ENCODE measurements at places on chromosomes 16 and 17.

GRCh38 chr16:6446370-6446769 is 886.3 kb upstream of the RBFOX1 start:
- DNase-seq: no peak

DNA sequence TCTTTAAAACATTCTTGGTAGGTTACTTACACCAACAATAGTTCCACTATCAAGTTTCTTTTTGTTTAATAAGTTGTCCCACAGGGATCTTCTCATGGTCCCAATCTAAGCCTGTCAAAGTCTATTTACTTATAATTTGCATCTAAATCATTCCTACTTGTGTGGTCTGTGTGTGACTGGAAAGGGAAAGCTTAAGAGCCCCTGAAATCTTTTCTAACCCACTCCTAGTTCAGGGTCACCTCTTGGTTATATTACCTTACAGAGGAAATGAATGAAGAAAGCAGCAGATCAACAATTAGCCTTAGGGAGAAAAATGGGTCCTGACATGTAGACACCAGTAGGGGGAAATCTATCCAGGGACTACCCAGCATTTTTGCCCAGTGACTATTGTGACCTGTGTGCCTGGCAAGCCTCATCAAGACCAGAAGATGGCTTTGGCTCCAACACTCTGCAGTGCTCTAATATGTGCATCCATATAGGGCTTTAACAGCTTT is 110.4 kb upstream of the HAS3 start:
- no peak for DNase-seq

- DNase-seq: no peak
Observed at GRCh38 chr17:41267711-41268110, 2.5 kb downstream of the KRTAP9-6 start.

DNA sequence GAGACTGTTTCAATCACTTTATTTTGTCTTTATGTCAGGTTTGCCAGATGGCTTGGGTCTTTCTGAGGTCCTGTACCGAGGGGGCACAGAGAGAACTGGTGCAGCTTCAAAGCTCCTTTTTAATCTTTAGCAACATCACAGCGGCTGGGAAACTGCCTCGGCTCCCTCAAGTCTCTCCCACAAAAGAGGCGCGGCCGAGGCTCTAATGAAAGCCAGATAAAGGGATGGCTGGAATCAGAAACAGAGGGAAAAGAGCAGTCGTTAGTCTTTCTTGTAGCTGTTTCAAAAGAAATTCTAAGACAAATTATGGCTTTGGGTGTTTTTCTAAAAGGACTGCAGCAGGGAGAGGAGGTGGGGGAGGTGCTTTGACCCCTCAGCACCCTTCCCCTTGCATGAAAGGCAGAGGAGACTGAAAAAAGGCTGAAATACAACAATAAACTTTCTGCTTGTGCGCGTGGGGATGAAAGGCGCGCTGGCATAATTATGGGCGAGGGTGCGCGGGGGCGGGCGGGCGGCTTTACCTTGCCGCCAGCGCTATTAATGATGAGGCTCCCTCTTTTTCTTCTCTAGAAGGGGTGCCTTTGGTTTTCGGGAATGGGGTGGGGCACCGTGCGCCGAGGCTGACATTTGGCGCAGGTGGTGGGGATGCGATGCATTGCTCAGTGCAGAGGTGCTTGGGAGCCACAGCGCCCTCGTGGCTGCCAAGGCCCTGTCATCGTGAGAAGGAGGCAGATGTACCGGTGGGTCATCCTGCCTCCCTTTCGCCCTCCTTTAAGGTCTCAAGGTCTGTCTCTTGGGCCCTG is 22.3 kb upstream of the BRD7 start:
- DNase-seq: no peak

DNA sequence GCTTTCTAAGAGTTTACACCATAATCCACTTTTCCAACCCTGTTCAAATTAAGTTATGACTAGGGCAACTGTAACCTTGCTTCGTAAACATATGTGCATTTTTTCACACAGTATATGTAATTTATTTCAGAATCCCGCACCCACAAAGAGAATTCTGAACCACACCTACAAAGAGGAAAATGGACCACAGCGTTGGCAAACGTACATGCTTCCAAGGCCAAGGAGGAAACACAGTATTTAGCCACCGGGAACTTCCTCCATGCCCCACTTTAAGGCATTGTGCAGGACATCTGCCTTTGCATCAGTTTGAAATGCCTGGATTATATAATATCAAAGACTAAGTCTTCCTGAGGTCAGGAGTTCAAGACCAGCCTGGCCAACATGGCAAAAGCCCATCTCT is 2.1 kb downstream of the SPATA22 start:
- no peak for DNase-seq

DNA sequence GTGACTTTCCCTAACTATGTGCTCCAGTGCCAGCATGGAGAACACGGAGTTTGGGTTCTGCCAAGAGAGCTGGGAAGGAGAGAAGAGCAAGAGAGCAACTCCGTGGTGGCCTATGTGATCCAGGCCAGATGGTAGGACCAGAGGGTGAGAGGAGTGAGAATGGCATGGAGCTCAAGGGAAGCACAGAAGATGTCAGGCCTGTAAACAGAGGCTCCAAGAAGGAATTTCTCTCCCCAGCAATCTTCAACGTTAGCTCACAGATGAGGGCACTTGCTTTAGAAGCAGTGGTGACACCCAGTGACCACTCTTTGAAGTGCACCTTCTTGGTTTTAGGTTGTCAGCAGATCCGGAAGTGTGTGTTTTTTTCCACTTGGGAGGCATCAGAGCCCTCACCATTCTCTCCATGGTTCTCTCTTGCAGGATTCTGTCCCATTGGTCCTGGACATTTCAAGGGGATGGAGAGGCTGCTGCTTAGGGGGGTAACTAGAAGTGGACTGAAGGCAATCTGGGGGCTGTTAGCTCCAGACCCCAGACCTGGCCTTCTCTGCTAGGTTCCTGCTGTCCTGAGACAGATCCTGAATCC is 18.1 kb upstream of the TMEM98 start:
- DNase-seq: no peak

- DNase-seq: no peak
Observed at GRCh38 chr17:1047177-1047878, 50.4 kb downstream of the TIMM22 start.

DNA sequence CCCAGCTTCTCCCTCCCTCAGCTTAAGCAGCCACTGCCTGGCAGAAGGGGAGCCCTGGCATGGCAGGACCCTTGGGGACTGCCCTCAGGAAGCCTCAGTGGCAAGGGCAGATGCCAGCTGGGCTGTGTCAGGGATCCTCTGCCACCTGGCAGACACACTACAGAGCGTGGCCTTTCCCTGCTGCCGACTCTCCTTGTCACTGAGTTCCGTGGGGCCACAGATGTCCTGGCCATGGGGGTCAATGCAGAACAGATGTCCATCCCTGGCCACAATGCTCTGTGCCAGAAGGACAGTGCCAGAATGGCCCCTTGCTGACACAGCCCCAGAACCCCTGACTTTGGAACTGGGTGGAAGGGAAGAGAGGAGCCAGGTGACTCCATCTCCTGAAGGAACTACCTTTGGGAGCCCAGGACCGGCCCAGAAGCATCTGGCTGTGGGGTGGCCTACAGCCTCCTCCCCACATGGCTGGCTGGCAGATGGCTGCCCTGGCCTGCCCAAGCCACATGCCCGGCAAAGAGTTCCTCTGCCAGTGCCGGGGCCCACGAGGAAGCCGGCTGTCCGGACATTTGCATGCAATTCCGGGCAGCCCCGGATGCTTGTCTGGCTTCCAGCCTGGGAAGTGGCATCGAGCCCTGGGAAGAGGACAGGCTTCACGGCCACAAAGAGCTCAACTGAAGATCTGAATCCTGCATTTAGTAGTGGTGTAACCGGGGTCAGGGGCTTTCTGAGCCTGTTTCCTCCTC is 24.1 kb downstream of the NPTX1 start:
- no peak for DNase-seq

- DNase-seq: no peak
Observed at GRCh38 chr17:3032258-3033247, 30.9 kb downstream of the OR1D5 start.

GRCh38 chr17:67055811-67056745 is 11.7 kb downstream of the CACNG1 start:
- peak; percentile 93 for DNase-seq

GRCh38 chr16:80994451-80994850 is 12.2 kb downstream of the CMC2 start:
- no peak for DNase-seq

GRCh38 chr16:3546986-3547682 is 30.1 kb downstream of the NLRC3 start:
- no peak for DNase-seq

DNA sequence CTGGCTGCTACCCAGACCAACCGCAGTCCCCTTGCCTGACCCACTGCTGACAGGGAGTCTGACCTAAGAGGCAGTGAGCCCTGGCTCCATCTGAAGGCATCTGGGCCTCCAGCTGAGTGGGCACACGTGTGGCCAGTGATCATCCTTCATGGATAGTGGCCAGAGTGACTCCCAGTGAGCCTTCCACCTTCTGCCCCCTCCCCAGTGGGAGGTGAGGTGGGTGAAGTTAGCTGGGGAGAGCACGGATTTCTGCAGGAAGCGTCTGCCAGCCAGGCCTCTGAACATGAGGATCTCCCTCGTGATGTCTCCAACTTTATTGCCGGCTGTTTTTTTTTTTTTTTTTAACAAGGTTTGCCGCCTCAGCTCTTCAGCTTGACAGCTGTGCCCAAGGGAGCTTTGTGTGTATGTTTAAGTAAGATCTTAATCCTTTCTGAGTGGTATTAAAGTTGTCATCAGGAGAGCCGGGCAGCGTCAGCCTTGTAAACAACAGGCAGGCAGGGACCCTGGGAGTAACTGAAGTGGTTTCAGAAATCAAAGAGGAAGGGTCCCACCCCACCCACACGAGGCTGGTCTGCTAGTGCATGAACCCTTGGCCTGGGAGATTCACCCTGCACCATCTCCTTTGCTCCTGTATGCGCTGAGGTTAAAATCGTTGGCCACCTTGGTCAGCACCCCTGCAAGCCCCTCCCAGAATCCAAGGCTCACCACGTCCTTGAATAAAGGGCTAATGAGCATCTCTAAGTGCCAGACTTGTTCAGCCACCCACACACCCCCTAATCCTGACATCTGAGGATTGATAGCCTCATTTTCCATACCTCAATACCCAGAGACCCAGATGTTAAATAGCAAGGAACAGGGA is 33.3 kb downstream of the RHBDL3 start:
- no peak for DNase-seq

DNA sequence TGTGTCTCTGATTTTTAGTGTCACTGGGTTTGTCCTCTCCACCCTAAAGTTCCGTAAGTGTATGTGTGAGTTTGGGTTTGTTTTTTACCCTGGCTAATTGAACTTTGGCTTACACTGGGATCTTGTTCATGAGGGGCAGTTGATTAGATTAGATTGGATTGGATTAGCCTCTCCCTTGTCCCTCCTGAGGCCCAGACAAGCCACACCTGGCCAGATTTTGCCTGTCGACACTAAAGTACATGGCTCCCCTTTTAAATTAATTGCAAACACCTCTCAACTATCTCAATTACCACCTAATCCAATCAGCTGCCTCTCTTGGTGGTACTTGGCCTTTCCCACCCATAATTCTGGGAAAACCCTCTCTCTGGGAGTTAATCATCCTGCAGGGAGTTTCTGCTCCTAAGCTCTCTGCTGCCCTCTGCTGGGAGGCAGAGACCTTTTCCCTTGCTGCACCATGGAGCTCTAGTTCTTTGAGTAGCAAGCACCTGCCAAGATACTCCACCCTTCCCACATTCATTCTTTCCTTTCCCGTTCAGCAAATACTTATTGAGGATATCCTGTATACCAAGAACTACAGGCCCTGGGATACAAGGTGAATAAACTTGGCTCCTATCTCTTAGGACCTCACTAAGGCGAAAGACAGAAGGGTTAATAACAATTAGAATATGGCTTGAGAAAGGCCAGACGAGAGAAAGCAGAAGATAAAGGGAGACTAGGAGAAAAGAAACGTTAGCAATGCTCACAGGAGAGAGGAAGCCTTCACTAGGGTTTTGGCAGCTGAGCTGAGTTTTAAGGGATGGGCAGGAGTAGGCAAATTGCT is 60.0 kb upstream of the MPHOSPH6 start:
- no peak for DNase-seq

GRCh38 chr16:88857728-88858339 is 907 bp downstream of the TRAPPC2L start:
- no peak for DNase-seq

GRCh38 chr17:27630607-27631410 is at the start of gene LGALS9:
LGALS9 (plus strand) TSS chr17:27631188; CDS start chr17:27631266, 78 bp downstream.
- no peak for DNase-seq

GRCh38 chr17:66415366-66416206 is 113.2 kb downstream of the PRKCA start:
- no peak for DNase-seq

DNA sequence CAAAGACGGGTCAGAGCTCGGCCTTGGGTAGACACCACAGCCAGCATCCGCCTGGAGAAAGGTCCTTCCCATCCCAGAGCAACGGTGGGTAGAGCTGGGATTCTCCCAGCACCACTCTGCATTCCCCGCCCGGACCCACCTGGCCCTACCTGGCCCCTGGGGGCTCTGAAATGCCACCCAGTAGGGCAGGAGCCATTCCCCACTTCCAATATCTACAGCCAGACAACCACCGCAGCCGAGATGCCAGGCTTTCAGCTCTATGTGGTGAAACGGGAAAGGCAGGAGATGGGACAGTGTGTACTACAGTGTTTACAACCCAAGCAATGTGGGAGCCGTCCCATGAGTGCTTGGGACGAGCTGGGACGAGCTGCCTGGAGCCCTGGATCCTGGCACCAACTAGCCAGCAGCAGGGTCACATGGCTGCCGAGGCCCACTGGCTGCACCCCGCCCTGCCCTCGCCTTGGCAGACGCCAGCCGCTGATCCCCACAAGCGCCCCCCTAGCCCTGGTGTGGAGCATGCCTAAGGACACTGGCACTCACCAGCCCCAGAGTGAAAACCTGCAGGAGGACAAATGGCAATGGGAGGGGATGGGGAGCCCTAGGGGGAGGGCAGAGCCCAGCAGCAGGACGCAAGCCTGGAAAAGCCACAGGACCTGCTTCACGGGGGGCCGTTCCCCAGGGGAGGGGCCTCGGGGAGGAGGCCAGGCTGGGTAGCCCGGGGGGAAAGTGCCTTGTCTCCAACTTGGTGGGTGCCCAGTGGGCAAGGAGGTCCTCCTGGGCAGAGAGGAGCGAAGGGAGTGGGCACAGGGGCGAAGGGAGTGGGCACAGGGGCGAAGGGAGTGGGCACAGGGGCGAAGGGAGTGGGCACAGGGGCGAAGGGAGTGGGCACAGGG is 13.5 kb downstream of the TMC6 start:
- no peak for DNase-seq

DNA sequence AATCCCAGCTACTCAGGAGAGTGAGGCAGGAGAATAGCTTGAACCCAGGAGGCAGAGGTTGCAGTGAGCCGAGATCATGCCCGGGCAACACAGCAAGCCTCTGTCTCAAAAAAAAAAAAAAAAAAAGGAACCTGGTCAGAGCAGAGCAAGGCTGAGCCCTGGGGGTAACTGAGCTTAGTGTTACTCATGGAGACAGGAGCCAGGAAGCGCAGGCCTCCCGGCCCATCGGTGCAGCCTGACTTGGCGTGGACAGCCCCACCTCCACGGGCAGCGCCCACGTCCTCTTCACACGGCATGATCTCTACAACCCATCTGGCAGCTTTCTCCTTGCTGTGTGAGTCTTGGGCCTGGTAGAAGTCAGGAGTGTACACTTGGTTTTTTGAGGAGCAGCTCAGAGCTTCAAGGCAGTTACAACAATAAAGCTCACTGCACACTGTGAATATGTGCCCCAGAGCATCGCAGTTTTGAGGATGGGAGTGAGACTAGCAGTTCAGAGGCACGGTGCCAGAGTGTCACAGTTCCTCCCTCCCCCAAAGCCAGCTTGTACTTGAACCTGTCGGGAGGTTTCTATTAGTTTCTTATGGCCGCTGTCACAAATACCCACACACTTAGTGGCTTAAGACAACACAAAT is 129.9 kb downstream of the RAP1GAP2 start:
- DNase-seq: no peak

GRCh38 chr16:66030036-66030435 is 336.5 kb upstream of the CDH5 start:
- no peak for DNase-seq

- DNase-seq: no peak
Observed at GRCh38 chr16:87236516-87237115, 80.6 kb downstream of the C16orf95 start.

All from vagina (tissue), 2 donors.